ENCODE measurements at places on chromosomes 5 and 9. TPM values are rescaled to one million over a fixed set of nuclear protein-coding genes. Genes with fewer than 3 reads are reported as not detected.

The TAF11L10 gene
- total RNA-seq = not detected

The IFNK gene
- not detected for total RNA-seq

The ENHO gene
- 0.55 TPM for total RNA-seq

GRCh38 chr9:132986640-132987620, 8.4 kb downstream of the GFI1B start:
- H3K4me3 ChIP-seq = no peak overlapping the region
- H3K27me3 ChIP-seq = peaks cover 25% of the 10 kb centered on the region
- H3K4me1 ChIP-seq = no peaks in the 10 kb centered on the region
- no peak for DNase-seq
- no peak overlapping the region for H3K27ac ChIP-seq
- H3K36me3 ChIP-seq = no peaks in the 10 kb centered on the region

DNA sequence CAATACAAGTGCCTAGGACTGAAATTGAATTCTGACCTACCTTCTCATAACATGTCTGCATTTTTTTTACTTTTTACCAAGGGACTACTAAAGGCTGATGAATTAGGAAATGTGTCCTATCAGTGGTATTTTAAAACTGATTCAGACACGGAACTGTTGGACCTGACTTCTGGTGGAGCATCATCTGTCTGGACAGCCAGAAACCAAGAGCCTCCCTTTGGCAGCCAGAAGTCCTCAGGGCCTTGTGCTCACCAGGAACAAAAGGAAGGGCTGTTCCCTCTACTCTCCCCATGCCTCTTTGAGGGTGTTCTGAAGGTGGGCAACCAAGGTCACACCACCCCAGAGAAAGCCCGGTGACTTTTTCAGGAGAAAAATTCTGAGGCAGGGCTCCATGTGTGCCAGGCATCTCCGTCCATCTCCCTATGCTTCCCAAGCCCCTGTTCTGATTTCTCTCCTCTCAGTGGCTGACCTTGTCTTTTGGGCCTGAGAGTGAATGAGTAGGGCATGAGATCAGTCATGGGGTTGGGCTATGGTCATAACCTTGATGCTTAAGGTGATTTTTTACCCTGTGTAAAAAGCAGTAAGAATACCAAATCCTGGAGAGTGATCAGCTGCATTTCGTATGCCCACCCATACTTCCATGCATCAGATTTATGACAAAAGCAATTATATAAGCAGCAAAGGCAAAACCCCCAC, 143.7 kb downstream of the SCAMP1 start:
- no peak overlapping the region for H3K4me3 ChIP-seq
- peak overlapping the region; percentile 94 for H3K27ac ChIP-seq
- no peak for DNase-seq
- no peaks in the 10 kb centered on the region for H3K27me3 ChIP-seq
- no peaks in the 10 kb centered on the region for H3K36me3 ChIP-seq

DNA sequence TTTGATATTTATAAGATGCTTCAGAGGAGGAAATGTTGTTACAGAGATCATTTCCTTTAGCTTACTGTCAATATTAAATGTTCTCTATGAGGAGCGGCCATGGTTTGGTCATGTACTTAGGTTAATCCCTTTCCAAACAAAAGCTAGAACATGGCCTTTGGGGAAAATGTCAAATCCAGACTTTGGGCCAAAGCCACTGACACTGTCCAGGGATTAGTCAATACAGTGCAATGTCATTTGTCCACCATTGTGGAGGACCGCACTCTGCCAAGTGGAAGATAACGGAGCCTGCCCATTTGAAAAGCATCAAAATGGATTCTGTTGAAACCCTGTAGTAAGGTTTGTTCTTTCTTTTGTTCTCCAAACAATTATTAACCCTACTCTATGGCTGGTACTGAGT, 50.1 kb downstream of the FRMPD1 start:
- DNase-seq = no peak
- H3K27me3 ChIP-seq = peaks cover 19% of the 10 kb centered on the region
- no peaks in the 10 kb centered on the region for H3K36me3 ChIP-seq
- H3K4me3 ChIP-seq = no peak overlapping the region

- no peak within 1 kb of the TSS for H3K27ac ChIP-seq
- peaks cover 10% of the 10 kb centered on the region for H3K27me3 ChIP-seq
- H3K4me1 ChIP-seq = peaks cover 10% of the 10 kb centered on the region
- no peaks in the 10 kb centered on the region for H3K36me3 ChIP-seq
- DNase-seq = peak; percentile 17
These were observed at the start of gene GNA14 for GRCh38 chr9:77648234-77649108. GNA14 (minus strand) TSS chr9:77648322; CDS start chr9:77647793, 529 bp downstream.

- no peak overlapping the region for H3K27ac ChIP-seq
- peaks cover 2% of the 10 kb centered on the region for H3K4me1 ChIP-seq
- H3K4me3 ChIP-seq = no peak overlapping the region
- no peaks in the 10 kb centered on the region for H3K36me3 ChIP-seq
- peak; percentile 14 for DNase-seq
These were observed 168.3 kb upstream of the RASA1 start for GRCh38 chr5:87099291-87099839.

DNA sequence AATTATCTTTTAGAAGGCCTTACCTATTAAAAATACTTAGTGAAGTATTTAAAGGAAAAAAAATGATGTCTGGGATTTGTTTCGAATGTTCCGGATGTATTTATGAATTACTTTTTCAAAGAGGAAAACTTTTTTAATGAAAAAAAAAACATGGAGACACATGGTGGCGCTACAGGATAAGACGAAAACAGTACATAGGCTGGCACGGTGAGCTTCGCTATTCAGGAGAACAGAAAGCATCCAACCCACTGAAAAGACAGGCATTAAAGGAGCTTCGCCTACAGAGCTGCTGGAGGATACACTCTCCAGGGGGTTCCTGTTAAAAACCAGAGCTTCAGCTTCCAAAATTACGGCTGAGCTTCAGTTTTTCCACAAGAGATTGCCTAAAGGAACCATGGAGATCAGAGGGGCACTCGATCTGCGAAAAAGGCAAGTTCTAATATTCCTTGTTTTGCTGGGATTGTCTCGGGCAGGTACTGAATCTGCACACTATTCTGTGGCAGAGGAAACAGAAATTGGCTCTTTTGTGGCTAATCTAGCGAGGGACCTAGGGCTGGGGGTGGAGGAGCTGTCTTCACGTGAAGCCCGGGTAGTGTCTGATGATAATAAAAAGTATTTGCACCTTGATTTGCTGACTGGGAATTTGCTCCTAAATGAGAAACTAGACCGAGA, at the start of gene PCDHB14:
Gene PCDHB14, plus strand, starts transcription at position 232 of the 672 bp plus-strand sequence. Its CDS starts 163 bp downstream, at position 395.
- no peaks in the 10 kb centered on the region for H3K27me3 ChIP-seq
- no peaks in the 10 kb centered on the region for H3K4me1 ChIP-seq
- no peaks in the 10 kb centered on the region for H3K36me3 ChIP-seq

GRCh38 chr5:133932441-133933168, 35.8 kb downstream of the C5orf15 start:
- no peaks in the 10 kb centered on the region for H3K27me3 ChIP-seq
- H3K4me1 ChIP-seq = peaks cover 11% of the 10 kb centered on the region
- H3K4me3 ChIP-seq = no peak overlapping the region
- DNase-seq = no peak

DNA sequence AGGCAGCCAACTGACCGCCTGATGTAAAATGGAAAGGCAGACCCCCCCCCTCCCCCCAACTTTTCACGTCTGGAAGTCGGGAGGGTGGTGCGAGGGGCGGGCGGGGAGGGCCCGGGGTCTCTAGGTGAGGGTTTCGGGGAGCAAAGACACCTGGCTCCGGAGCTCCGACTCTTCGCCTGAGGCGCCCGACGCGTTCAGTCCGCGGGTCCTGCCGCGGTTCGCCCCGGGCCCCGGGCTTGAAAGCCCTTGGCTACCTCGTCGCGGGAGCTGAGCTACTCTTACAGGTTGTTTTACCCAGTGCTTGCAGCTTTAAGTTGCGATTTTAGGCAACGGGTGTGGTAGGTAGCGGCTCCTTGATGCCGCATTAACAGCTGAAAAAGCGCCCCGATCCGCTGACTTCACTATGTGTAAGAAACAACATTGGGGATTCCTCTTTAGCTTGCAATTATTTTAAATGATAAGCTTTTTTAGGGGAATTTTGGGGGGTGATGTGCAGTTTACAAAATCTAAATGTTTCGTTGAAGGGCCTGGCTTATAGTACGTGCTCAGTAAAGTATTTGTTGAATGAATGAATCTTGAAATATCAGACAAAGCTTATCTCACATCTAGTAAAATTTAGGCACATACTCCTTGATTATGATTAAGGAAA, 722 bp downstream of the CDC42SE2 start:
- no peaks in the 10 kb centered on the region for H3K27me3 ChIP-seq
- no peaks in the 10 kb centered on the region for H3K36me3 ChIP-seq
- H3K4me3 ChIP-seq = peak overlapping the region; percentile 91
- H3K27ac ChIP-seq = peak overlapping the region; percentile 90

DNA sequence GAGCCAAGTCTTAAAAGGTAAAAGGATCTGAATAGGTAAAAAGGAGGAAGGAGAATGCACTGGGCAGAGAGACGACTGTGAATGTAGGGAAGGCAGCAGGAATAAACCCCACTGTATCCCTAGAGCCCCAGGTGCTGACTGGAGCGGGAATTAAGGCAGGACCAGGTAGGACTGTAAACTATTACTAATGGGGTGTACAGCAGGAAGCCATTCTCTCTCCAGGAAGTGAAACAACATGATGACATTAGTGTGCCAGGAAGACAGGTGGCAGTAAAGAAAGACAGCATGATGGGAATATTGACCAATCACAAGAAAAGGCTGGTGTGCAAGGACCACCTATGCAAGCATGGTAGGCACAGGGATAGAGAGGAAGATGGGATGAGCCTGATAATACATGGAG, 433.0 kb downstream of the DNAH5 start:
- H3K36me3 ChIP-seq = no peaks in the 10 kb centered on the region
- no peak overlapping the region for H3K27ac ChIP-seq
- DNase-seq = no peak
- no peak overlapping the region for H3K4me3 ChIP-seq

Measured in astrocyte (in vitro differentiated cells and primary cell).